ENCODE measurements at places on chromosomes 16 and 17.

- no peak for DNase-seq
Observed at GRCh38 chr17:64135000-64135399, 5.1 kb upstream of the ERN1 start.

DNA sequence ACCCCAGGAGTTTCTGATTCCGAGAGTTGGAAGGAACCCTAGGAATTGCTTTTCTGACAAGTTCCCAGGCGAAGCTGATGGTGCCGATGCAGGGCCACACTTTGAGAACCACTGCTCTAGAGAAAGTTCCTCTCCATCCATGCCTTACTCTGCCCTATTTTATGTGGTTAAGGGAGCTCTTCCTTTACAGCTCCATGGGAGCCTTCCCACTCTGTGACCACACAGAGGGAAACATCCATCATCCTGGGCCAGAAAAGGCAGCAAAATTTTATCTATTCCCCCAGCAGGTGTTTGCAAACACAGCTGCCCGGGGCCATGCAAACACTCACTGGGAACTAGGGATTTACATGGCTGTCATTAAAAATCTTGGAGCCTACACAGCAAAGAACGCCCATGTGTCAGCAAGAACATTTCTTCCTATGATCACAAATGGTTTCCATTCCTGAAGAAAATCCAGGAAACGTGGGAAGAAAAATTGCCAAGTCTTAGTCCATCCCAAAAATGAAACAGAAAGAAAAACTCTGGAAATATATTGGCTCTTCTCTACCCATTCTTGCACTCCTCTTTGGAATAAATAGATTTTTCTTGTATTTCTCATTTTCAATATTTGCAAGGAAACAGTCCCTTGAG lies 252.7 kb downstream of the PMP22 start:
- no peak for DNase-seq

DNA sequence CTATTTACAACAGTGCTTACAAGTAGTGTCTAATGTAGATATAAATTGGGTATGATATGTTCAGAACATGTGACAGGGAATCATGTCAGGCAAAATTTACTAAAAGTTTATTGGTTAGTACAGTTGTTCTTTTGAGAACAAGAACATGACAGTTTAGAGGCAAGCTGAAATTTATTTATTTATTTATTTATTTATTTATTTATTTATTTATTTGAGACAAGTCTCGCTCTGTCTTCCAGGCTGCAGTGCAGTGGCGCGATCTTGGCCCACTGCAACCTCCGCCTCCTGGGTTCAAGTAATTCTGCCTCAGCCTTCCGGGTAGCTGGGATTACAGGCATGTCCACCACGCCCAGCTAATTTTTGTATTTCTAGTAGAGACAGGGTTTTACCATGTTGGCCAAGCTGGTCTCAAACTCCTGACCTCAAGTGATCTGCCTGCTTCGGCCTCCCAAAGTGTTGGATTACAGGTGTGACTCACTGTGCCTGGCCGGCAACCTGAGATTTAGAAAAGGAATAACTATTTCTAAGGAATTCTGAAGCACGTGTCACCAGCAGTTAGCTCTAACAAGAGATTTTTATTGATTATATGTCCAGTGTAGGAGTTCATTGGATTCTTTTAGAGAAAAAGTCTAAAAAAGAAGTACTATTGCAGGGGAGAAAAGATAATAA lies 24.9 kb downstream of the MRTFB start:
- DNase-seq, result no peak

DNA sequence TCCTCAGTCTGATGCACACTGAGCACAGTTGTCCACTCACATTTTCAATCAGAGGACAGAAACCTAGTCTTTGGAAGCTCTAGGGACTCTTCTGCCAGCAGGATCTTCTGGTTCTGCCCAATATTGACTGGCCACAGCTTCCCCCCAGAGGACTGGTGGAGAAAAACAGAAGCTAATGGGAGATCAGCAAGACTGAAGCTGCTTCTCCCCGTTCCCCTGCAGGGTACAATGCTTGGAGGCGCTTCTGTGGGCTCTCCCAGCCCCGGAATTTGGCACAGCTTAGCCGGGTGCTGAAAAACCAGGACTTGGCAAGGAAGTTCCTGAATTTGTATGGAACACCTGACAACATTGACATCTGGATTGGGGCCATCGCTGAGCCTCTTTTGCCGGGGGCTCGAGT lies 10.3 kb downstream of the EPX start:
- no peak for DNase-seq

Measured in NCI-H187 treated with DMSO at 0.1 percent for 48 hours (cell line).